Activated CD4-positive, alpha-beta T cell treated with anti-CD3 and anti-CD28 coated beads for 48 hours (primary cell): ENCODE measurements at places on chromosomes 6 and 20.

GRCh38 chr6:7899101-7899888, 11.3 kb downstream of the TXNDC5 start:
- no peak for DNase-seq

- no peak for DNase-seq
Measured at GRCh38 chr20:32019563-32020463, 9.6 kb downstream of the CCM2L start.

GRCh38 chr6:152225241-152225934, 411.8 kb downstream of the SYNE1 start:
- no peak for DNase-seq

DNA sequence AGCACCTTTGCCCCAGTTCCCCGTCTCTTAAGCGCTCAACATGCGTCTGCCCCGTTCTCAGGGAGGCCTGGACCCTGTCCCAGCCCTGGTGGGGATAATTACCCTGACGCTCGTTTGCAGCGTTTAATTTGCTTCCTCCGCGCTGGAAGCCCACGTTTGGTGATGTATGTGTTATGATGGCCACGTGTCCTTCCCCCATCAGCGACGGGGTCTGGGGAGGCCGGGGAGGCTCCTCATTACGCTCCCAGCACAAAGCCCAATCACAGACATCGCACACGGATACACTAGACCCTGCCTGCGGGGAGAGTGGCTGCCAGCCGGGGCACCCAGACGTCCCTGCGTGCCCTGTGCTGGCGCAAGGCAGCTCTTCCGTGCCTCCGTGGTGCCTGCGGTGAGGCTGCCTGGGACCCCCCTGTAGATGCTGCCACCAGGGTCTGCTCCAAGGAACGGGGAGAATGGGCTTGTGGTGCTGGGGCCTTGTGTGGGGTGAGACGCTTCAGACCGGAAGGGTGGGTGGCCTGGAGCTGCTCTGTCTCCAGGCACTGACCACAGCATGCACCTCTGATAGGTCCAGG, 10.2 kb upstream of the CHRNA4 start:
- DNase-seq, result no peak

DNA sequence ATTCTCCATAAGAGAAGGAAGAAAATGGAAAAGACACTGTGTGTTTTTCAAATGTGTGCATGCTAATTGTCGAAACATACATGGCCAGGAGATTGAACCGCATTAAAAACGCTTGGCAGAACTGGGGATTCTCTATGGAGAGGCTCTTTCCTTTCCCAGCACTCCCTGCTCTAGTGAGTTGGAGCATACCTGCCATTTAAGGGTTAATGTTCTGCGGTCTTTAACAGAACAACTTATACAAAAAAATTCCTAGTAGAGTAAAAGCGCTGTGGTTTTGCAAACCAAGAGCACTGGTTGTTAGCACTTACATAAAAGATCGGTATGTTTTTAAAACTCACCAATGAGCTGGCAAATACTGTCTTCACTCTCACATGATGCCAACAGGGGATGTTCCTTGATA, 1.5 kb downstream of the TAGAP start:
- no peak for DNase-seq

DNA sequence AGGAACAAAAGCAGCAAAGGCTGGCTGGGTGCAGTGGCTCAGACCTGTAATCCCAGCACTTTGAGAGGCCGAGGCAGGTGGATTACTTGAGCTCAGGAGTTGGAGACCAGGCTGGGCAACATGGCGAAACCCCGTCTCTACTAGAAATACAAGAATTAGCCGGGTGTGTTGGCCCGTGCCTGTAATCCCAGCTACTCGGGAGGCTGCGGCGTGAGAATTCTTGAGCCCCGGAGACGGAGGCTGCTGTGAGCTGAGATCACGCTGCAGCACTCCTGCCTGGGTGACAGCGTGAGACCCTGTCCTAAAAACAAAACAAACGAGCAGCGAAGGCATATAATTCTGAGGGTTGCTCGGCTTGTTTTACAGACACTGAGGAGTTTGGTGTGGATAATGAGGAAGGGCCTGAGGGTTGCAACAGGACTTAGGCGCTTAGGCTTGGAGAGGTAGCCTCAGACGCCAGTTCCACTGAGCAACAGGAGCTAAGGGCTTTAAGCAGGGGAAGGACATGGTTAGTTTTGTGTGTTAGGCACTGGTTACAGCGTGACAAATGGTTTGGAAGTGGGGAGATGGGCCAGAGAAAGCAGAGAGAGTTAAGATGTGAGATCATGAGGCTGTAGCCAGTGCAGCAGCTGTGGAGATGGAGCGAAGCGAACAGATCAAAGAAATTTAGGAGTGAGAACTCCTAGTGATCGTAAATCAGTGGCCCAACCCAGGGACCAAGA, 1.2 kb downstream of the MYH7B start:
- no peak for DNase-seq

DNA sequence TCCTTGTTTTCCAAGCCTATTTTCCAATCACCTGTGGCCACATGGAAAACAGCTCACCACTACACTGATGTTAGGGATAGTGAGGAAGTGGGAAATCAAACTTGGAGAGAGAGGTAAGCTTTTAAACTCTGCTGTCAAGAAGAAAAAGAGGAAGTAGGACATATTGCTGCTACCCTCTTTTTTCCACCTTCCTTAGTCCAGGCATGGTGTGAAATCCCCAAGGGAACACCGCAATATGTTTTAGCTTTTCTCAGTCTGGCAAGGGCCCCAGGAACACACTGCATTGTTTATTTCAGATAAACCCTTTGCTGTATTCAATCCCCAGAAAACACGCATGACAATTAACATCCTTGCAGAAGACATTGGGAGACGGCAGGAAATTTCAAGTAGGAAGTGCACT, 61.3 kb downstream of the HS3ST5 start:
- no peak for DNase-seq

DNA sequence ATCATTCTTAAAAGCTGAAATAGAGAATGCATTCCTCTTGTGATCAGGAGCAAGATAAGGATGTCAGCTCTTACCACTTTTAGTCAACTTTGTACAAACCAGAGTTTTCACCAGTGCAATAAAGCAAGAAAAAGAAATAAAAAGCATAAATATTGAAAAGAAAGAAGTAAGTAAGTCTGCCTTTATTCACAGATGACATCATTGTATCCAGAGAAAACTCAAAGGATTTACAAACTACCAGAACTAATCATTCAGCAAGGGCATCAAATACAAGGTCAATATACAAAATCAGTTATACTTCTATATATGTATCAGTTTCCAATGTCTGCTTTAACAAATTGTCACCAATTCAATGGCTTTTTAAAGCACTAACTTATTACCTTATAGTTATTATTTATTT, 13.4 kb downstream of the TTLL9 start:
- DNase-seq, result no peak

GRCh38 chr6:7580537-7580926, 9.5 kb upstream of the SNRNP48 start:
- DNase-seq, result no peak
